ENCODE measurements at places on chromosomes 16 and 17.

DNA sequence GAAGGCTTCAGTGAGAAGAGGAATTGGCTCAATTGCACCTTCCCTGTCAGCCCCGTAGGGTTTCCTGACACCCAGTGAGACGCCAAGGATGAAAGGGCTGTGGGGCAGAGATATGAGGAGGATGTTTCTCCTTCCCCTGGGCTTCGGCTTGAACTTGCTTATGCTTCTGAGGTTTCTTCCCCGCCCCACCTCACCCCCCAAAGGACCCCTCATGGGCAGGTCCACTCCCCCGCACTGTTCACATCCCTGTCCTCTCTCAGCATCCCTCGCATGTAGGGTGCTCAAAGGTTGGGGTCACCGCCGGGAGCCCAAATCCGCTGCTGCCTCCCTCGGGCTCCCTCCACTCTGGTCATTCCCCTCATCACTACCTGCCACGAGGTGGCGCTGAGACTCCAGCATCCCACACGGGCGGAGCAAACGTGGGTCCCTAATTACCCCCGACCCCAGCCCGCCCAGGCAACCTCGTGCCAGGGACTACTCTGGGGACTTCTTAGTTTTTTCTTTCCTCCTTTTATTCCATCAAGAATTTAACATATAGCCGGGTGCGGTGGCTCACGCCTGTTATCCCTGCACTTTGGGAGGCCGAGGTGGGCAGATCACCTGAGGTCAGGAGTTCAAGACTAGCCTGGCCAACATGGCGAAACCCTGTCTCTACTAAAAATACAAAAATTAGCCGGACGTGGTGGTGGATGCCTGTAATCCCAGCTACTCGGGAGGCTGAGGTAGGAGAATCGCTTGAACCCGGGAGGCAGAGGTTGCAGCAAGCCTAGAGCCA is 3.3 kb upstream of the TRARG1 start:
- DNase-seq, result no peak

- DNase-seq, result no peak
Measured at GRCh38 chr17:7110617-7111306, 3.9 kb downstream of the ASGR2 start.

GRCh38 chr17:4189280-4189679 is 46.3 kb downstream of the CYB5D2 start:
- DNase-seq, result no peak

- no peak for DNase-seq
Measured at GRCh38 chr16:79647586-79647985, 47.0 kb upstream of the MAF start.

GRCh38 chr16:11144122-11144521 is 111.9 kb downstream of the SOCS1 start:
- DNase-seq, result no peak

DNA sequence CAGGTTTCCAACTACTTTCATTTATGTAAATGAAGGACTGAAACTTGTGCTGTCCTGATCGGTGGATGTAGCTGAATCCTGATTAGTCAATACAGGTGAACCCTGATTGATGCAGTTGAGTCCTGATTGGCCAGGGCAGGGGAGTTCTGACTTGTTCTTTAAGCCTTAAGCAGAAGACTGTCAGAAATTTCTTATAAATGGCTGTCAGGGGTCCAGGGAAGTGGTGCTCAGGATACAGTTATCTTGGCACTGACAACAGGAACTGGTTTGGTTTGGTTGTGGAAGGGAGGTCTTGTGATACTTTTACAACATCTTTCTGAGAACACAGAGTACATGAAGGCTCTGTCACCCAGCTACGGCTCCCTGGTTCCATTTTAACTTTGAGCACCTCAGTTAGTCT is 132.1 kb downstream of the KCNJ12 start:
- DNase-seq, result no peak

GRCh38 chr17:39231591-39232551 is 6.1 kb upstream of the STAC2 start:
- no peak for DNase-seq

GRCh38 chr17:32445497-32445896 is 1.2 kb downstream of the PSMD11 start:
- DNase-seq, result no peak
